ENCODE measurements at places on chromosomes 5 and 9.

DNA sequence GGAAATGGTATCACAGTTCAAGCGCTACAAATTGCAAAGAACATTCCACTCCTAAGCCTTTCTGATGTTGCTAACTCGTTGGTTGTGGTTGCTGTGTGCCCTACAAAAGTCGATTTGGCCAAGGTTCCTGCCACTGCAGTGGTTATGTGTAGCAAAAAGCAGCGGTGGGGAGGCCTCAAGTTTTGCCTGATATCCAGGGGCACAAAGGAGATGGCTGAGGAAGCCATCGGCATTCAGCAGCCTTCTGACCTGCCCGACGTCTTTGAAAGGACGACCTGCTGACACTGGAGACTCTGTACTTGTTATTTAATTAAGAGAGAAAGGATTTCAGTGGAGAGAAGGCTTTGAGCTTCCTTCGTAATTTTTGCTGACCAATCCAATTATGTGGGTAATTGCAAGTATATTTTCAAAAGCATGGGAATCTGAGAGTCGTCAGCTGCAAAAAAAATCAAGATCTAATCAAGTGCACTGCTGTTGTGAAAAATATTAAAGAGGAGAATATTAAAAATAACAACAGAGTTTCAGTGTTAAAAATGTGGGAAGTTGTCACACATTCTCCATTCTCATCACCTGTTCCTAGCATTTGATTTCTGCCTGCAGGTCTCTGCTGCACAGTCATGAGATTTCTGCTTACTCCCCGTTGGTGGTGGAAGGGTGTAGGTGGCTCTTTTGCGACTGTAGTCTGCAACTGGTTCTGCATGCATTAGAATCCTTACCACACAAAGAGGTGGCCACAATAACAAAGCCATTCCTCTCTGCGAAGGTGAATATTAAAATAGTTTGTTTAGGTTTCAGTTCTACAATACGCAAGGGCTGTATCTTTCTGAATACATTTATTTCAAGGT lies 319.2 kb downstream of the IRX2 start:
- no peak for DNase-seq

- DNase-seq, result peak; percentile 16
Observed at GRCh38 chr5:57887851-57888621, 405.4 kb upstream of the ACTBL2 start.

- no peak for DNase-seq
Observed at GRCh38 chr5:34666392-34667080, 10.4 kb downstream of the RAI14 start.

DNA sequence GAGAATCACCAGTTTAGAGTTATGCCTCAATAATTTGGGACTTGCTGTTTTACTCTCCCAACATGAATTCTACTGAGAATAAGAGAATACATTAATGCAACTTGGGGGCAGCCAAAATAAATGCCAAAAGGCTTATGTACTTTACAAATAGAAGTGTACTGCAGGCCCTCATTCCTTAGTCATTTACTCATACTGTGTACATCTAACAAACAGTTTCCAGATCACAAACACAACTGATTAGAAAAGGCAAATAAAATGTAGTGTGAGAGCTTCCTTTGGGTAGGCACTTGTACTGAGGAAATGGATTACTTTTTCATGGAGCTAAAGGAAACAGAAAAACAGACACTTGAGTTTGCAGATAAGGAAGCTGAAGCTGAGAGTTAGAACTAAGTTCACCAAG lies 12.6 kb downstream of the ANKDD1B start:
- no peak for DNase-seq

DNA sequence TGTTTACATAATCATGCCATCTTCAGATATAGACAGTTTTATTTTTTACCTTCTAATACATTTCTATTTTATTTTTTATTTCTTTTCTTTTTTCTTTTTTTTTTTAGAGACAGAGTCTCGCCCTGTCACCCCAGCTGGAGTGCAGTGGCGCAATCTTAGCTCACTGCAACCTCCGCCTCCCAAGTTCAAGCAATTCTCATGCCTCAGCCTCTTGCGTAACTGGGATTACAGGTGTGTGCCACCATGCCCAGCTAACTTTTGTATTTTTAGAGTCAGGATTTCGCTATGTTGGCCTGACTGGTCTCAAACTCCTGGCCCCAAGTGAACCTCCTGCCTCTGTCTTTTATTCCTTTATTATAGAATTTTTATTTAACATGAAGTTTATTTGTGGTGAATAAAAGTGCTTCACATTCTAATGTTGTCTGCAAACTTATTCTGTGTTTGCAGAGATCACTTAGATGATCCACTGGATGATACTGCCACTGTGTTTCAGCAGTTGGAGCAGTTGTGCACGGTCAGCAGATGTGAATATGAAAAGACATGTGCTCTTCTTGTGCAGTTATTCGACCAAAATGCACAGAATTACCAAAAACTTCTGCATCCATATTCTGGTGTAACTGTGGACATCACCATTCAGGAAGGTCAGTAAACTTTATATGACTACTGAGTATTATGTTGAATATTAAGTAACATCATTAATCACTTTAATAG lies 62.2 kb downstream of the RANBP17 start:
- no peak for DNase-seq

- DNase-seq, result no peak
Observed at GRCh38 chr9:128062279-128062678, 4.8 kb downstream of the NAIF1 start.

DNA sequence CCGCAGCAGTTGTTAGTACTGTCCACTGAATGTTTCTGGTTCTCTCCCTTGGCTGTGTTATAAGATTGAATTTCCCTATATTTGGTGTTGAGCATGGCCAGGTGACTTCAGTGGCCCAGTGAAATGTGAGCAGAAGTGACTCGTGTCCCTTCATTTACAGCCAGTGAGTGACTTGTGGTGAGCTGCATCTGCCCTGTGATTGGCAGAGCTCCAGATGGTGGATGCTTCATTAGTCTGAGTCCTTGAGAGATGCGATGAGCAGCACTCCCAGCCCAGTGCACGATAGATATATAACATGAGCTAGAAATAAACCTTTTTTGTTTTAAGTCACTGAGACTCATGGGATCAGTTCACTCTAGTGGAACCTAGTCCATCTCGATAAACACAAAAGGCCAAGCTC lies 19.3 kb downstream of the PCSK5 start:
- DNase-seq, result peak; percentile 35

- no peak for DNase-seq
Observed at GRCh38 chr5:156354571-156354970, 27.6 kb downstream of the SGCD start.

DNA sequence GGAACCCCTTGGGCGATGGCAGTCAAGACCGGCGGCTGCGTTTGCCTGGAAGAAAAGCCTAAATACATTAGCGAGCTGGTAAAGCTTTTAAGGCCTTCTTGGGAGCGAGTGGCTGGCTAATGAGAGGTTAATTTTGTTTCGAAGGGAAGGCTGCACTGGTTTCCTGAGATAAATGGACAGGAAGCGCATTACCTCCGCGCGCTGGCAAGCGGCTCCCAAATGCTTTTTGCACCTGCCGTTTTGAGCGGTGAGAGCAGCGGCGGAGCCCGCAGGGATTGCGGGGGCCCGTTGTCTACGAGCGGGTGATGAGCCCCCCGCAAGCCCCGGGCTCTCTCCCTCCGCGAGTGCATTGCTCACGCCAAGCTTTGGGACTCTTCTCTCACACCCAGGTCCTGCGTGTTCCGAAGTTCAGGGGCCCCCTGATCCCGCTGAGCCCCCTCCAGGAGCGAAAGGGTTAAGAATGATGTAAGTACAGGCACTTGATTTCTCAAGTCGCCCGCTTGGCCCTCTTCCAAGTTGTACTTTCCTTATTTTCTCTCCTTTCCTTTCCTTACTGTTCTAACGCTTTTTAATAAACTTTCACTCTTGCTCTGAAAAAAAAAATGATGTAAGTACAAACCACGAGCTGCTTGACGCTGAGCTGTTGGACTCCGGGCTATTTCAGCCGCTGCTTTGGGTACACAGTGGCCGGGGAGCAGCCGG lies 3.1 kb upstream of the RGMB start:
- DNase-seq, result no peak

- DNase-seq, result no peak
Observed at GRCh38 chr5:131384616-131385214, 120.9 kb downstream of the CDC42SE2 start.

DNA sequence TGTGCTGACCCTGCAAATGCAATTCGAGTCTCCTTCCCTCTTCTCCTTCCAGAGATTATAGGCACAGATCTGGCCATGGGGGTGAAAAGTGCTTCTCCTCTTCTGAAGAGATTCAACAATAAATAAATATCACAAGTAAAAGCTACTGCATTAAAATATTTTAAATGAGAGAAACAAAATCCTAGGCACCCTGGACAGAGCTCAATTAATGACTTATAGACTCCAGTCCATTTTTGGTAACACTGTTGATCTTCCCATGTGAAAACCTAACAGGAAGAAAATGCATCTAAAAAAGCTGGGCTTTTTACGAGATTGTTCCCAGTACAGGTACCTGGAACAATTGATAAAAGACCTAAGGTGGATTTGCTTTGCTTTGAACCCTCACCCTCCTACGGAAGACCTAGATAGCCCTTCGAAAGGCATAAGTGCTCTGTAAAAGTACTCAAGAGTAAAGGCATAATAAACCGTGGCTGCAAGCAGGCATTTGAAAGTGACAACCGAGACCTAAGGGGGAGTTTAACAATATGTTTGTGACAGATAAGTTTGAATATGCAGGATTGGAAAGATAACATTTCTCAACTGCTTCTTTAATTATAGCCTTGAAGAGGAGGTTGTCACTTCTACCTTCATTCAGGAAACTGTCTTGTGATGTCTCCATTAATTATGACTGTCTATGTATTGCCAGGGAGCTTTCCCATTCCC lies 29.4 kb upstream of the MED10 start:
- no peak for DNase-seq

DNA sequence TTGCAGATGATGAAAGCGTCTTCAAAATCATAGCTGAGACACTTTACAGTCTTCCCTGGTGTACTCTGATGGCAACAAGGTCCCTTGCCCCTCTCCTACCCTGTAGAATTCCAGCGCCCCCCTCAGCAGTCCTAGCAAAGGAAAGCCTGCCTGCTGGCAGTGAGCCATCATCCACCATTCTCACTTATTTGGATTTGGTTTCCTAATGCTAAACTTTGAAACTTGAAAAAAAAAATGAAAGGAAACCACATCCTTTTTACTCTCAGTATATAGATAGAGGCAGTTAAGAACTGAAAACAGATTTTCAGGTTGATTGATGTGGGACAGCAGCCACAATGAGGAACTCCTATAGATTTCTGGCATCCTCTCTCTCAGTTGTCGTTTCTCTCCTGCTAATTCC lies at the start of gene GZMA:
Gene GZMA (plus strand): TSS at position 299 of the 400 bp plus-strand sequence. CDS start 37 bp downstream, at position 336.
- DNase-seq, result no peak

GRCh38 chr5:17150531-17150930 lies 66.9 kb upstream of the BASP1 start:
- no peak for DNase-seq
